ENCODE measurements at places on chromosomes 4 and X.

DNA sequence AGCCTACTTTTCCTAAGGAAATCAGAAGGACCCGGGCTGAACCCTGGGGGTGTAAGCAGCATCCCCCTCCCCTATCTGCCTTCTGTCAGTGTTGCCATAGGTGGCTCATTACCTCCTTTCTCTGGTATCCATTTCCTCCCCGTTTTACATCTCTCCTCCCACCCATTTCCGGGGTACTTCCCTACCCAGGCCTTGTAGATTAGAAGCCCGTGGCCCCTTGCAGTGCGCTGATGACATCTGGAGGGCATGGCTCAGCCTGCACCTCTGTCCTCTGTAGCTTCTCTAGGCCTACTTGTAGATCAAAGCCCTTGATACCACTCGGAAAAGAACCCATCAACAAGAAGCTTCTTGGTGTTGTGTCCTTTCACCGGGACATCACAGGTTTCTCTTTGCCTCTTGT lies 71.8 kb downstream of the NBDY start:
- no peak for DNase-seq

- DNase-seq: no peak
Observed at GRCh38 chr4:3518511-3518880, 13.7 kb downstream of the LRPAP1 start.

GRCh38 chr4:74873545-74874301 lies 59.2 kb upstream of the PARM1 start:
- no peak for DNase-seq

DNA sequence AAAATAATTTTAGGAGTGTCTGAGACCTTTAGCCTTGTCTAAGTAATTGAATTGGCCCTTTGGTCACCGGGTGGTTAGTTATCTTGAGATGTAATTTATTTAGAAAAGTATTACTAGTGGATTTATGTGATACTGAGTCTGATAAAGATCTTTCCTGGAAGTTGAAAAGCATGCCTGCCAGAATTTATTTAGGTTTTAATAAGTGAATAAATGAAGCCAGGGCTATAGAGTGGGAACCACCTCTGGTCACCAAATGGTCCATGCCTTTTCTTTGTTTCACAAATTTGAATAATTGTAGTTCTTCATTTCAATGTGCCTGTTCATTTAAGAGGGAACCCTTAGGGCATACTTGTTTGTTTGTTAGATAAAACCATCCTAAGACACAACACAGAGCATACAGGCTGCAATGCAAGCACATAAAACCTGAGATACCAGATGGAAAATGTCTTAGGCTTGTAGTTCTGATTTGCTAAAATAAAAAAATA lies 627.8 kb downstream of the ADGRL3 start:
- no peak for DNase-seq

GRCh38 chrX:109635146-109635545 lies 10.2 kb upstream of the KCNE5 start:
- DNase-seq: peak; percentile 3

- no peak for DNase-seq
Observed at GRCh38 chr4:146450524-146450923, 71.2 kb downstream of the SLC10A7 start.

GRCh38 chrX:95760356-95760755 lies 924.3 kb upstream of the DIAPH2 start:
- no peak for DNase-seq

DNA sequence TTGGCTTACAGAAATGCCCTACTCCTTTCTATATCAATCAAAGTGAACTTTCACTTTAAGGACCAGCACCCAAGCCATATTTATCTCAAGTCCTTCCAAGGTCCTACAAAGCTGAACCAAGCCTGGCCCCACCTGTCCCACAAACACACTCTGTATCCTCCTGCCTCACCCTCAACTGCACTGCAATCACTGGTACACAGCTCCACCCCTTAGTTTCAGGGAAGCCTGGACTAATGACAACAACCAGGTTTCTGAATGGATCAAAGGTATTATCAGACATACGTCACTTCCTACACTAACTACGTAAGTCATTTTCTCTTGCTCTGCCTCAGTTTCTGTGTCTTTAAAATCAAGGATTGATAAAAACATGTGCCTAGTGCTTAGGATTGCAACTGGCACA lies 205.6 kb upstream of the HS3ST1 start:
- DNase-seq: peak; percentile 67
